Stimulated activated CD8-positive, alpha-beta memory T cell treated with anti-CD3 and anti-CD28 coated beads, Interleukin-2, amount 100 ng/mL, for 48 hours (primary cell): ENCODE measurements at places on chromosomes 5 and 9.

GRCh38 chr9:136683173-136683745 is 4.0 kb downstream of the AGPAT2 start:
- DNase-seq: no peak

DNA sequence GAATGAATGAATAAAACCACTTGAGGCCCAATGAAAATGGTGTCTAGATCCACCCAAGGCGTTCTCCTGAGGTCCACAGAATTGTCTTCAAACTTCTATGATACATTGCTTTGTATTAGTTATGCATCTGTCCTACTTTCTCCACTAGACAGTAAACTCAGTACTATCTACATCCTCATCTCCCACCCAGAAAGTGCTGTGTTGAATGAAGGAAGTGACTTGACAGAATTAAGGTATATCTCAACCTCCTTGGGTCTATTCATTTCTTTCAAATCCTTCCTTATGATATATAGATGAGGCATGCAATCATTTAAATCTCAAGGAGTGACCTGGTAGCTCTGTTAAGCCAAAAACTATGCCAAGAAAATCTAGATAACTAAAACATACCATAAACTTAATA is 15.7 kb upstream of the PDCL start:
- no peak for DNase-seq

GRCh38 chr5:160315968-160316367 is 3.6 kb upstream of the CCNJL start:
- DNase-seq: no peak

- DNase-seq: no peak
Measured at GRCh38 chr9:114060711-114061110, 17.4 kb downstream of the AMBP start.

DNA sequence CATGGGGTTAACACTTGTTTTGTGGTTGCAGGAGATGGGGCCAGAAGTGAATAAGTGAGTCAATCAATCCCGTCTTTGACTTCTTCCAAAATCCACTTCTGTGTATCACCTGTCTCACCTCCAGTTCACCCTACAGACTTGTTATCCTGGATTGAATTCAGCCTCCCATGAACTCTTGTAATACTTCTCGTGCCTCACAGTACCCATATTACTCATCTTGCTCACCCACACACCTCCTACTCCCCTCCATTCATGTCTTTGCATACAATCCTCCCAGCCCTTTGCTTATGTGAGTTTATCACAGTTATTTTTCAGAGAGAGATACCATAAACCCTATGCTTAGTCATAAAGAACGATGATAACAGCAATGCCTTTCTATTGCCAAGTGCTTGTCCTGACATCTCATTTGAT is 52.9 kb upstream of the PAPPA start:
- no peak for DNase-seq

- no peak for DNase-seq
Measured at GRCh38 chr5:139488260-139488659, 5.7 kb upstream of the STING1 start.

- no peak for DNase-seq
Measured at GRCh38 chr5:36683821-36684434, 77.5 kb downstream of the SLC1A3 start.

DNA sequence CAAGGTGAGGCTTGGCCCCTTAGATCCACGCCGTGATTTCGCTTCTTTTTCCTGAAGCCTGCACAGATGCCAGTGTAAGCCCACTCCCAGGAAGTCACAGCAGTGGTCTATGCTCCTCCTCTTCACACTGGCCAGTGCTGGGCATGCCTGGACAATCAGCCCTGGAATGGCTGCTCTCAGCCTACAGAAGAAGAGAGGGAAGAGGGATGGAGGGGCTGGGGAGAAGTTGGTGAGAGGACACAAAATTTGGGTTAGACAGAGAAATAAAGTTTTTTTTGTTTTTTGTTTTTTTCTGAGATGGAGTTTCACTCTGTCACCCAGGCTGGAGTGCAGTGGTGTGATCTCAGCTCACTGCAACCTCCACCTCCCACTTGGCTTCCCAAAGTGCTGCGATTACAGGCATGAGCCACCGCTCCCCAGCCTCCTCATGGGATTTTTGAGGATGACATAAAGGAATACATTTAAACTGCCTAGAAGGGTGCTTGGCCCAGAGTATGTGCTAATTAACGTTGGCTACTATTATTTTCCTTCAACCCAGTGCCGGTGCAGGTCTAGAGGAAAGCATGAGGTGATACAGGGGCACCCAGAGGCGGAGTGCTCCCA is 830 bp downstream of the S100Z start:
- DNase-seq: no peak

- no peak for DNase-seq
Measured at GRCh38 chr9:95018099-95018936, 291.8 kb downstream of the AOPEP start.
